A549 (cell line): ENCODE measurements at places on chromosomes 12 and 14.

GRCh38 chr12:94954029-94954685 lies 49.3 kb downstream of the NDUFA12 start:
- peak; percentile 14 for DNase-seq

DNA sequence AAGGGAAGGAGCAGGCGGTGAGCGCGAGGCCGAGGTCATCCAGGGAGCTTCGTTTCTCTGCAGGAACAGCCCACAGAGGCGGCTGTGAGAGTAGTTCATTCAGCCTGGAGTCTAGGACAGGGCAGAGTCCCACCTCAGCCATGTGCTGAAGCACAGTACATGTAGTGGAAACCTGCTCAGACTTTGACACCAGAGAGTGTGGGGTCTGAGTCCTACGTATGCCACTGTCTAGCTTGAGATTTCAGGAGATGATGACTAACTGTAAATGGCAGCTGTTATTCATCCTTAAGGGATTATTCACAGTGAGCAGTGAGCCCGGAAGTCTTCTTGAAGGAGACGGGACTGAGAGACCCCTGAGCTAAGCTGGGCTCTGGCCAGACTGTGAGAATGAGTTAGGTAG lies 938 bp upstream of the SLC6A13 start:
- DNase-seq = no peak

DNA sequence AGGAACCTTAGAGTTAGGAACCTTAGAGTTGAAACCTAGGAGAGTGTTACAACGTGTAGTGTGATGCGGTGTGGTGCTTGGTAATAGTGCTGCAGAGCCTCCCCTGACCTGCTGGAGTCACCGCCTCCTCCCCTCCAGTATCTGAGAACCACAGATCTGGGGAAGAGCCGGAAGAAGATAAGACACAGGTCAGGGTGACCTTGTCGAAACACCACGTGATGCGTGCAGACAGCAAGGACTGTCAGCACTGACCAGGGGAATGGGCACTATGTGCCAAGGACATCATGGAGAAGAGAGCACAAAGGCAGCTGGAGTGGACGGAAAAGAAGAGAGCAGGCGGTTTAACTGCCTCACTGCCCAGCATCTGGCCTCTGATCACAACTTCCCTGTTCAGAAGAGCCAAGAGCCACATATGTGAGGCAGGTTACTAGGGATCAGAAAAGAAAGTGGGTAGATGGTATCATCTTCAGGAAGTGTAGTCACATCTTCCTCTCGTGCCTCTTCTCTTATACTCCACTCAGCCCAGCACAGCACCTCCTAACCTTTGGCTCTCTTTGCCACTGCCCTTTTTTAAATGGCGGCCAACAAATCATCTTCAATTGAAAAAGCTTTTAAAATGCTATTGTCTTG lies 93.7 kb downstream of the TESC start:
- no peak for DNase-seq

DNA sequence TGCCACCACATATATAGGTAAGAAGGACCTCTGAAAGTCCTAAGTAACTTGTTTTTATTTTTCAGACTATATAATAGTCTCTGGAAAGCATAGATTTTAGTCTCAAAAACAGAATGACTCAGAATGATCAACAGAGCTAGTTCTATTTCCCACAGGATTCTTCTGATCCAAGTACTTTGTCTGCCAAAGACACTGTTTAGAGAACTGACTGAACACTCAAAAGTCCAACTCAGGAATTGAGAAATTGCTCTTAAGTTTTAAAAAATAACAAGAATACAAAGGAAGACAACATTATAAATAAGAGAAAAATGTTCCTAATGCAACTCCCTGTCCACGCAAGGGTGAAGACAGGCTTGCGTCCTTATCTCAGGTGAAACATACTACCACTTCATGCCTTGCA lies 29.0 kb downstream of the LGMN start:
- no peak for DNase-seq

GRCh38 chr12:53500142-53500775 lies 824 bp upstream of the TARBP2 start:
- DNase-seq = peak; percentile 50

DNA sequence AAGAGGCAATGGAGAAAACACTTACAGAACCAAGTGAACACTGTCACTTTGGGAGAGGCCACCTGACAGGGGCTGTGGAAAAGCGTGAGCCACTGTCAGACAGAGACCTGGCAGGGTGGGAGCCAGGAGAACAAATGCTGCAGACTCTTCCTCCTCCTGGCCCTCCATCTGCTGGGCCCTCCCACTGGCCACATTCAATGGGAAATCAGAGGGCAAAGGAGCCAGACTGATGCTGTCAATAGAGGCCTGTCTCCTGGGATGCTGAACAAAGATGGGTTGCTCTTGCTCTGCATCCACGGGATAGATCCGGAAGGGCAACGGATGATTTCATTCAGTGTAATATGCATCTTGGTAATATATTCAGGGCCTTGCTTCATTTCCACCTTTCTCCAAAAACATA lies 44.9 kb upstream of the BCAT1 start:
- DNase-seq = no peak

DNA sequence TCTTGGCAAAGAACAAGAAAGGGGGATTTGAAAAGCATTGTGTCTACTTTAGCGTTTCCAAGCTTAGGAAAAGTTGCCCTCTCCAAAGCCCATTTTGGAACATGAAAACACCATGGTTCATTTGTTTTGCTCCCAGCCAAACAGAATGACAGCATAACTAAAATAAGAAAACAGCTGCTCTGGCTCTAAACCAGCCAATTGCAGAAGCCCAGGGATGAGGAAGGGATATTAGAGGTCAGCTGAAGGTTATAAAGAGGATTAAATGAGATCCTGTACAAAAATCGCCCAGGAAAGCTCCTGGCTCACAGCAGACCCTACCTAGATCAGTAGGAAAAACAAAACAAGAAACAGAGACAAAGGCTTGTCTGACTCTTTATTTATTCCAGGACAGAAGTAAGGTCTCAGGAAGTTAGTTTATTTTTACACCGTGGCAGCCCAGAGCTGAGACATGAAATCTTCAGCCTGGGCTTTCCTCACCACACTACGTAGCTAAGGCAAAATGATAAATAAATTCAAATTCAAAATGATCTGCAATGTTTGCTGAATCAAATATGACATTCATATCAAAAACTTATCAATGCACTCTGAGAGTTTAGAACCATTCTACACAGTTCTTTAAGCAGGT lies 25.9 kb downstream of the SPX start:
- DNase-seq = no peak

DNA sequence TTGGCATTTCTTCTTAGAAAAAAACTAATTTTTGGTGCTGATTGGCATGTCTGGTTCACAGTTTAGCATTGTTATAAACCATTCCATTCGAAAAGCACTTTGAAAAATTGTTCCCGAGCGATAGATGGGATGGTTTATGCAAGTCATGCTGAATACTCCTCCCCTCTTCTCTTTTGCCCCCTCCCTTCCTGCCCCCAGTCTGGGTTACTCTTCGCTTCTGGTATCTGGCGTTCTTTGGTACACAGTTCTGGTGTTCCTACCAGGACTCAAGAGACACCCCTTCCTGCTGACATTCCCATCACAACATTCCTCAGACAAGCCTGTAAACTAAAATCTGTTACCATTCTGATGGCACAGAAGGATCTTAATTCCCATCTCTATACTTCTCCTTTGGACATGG lies 20.1 kb upstream of the TIGAR start:
- no peak for DNase-seq

GRCh38 chr12:124392667-124393413 lies 97.9 kb downstream of the RFLNA start:
- no peak for DNase-seq

- no peak for DNase-seq
Observed at GRCh38 chr14:90381999-90382451, 14.8 kb upstream of the CALM1 start.

DNA sequence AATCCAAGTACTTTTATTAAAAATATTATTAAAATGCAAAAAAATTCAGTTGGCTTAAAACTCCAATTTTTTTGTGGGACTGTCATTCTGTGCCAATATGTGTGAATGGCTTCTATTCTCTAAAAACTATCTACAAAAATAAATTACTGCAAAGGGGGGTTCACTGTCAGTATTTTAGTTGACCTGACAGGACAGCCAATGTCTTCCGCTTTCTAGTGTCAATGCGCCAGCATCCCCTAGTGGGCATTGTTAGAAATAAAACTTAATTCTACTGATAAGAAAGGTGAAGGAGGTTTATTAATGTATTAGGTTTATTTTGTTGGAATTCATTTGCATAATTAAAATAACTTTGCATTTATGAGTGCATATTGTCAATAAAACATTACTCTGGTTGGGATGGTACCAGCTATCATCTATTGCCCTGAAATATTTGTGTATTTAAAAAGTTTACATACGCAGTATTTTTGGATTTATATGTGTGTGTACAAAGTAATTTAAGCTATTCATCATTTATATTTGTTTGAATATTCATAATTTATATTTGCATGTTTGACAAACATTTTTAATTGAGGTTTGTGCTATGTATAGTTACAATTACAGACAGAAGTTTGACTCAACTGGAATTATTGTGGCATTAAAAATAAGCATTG lies 527.2 kb downstream of the FLRT2 start:
- DNase-seq = peak; percentile 27

- no peak for DNase-seq
Observed at GRCh38 chr12:115485967-115486366, 791.5 kb downstream of the MED13L start.

DNA sequence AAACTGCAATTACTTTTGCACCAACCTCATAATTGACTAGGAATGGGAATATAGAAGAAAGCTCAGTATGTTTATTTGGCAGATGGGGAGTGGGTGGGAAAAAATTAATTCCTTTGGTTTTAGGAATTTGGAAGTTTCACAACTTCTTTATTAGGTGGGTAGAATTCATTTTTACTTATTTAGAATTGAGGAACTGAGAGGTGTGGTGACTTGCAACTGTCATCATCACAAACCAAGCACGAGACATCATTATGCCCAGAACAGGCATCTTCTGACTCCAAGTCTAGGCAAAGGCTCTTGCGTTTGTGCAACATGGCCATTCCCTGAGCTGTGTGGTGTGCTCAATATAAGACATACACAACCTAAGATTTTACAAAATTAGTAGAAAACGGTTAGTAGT lies 380.0 kb downstream of the ATP23 start:
- no peak for DNase-seq

GRCh38 chr12:18683327-18684013 lies 54.3 kb downstream of the PLCZ1 start:
- DNase-seq = no peak

GRCh38 chr12:132360906-132361777 lies 31.8 kb upstream of the GALNT9 start:
- no peak for DNase-seq

DNA sequence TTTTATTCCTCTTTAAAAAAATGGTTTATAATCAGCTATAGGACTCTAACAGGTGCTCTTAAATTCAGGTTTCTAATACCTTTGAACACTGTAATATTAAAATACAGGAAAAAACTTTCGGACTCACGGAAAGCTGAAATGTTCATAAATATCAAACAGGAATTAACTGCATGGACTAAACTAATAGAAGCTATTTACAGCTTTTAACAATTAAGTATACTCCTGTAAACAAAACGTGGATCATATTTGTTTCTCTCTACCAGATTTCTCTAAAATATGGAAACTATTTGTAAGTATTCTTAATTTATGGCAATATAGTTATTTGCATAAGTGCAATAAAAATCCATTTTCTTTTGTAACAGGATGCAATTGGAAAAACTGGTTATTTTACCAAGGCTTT lies 108.9 kb upstream of the RESF1 start:
- no peak for DNase-seq

DNA sequence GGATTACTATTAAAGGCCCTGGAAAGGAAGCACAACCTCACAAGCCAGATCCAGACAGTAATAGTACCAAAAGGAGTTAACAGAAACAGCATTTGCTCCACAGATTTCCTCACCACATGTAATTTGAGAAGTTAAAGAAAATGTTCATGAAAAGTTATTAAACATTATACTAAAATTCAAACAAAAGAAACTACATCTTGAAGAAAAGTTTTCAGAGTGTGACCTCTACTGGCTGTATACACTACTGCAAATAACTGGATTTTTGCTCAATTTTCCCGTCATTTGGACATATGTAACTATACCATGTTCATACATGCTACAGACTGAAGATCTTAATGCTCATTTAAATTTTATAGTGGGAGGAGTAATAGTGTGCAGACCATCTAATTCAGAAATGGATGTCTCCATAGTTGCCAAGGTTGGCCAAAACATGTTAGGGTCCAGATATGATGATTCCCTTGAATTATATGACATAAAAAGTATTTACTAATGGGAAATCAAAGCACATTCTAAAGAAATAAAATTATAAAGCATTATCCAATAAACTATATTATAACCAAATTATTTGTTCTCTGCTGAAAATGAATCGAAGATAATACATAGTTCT lies 5.6 kb downstream of the KRR1 start:
- DNase-seq = peak; percentile 52

GRCh38 chr12:54749191-54749818 lies 101.1 kb upstream of the DCD start:
- DNase-seq = peak; percentile 64
